ENCODE measurements at places on chromosomes 3 and 15.
A peak's percentile ranks its signal among the peaks of the same experiment; 100 is the strongest.

DNA sequence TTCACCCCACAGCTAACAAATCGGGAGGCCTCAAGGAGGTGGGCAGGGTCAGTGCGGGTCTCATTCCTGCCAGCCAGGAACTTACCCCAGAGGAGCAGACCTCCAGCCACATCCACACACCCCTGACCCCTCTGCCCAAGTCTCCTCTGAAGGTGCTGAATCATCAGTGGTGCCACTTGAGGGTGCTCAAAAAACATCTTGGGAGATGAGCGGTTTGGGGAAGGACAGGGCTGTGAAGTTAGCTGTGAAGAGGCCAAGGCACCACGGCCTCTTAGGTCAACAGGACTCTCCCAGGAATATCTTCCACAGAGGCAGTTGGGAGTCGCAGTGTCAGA, 1.2 kb downstream of the DAPK2 start:
- no peak overlapping the region for H3K27ac ChIP-seq
- peak; percentile 20 for DNase-seq
- H3K27me3 ChIP-seq: no peaks in the 10 kb centered on the region
- H3K4me1 ChIP-seq: peaks cover 20% of the 10 kb centered on the region

- H3K36me3 ChIP-seq: no peaks in the 10 kb centered on the region
- no peak overlapping the region for H3K4me3 ChIP-seq
- no peaks in the 10 kb centered on the region for H3K27me3 ChIP-seq
- no peak overlapping the region for H3K27ac ChIP-seq
- H3K4me1 ChIP-seq: no peaks in the 10 kb centered on the region
These were observed 51.3 kb downstream of the MYLK start for GRCh38 chr3:123832692-123833397.

GRCh38 chr3:48217449-48217848, 5.8 kb upstream of the CAMP start:
- H3K4me1 ChIP-seq: peaks cover 28% of the 10 kb centered on the region
- peak overlapping the region; percentile 30 for H3K27ac ChIP-seq
- DNase-seq: peak; percentile 36
- H3K36me3 ChIP-seq: no peaks in the 10 kb centered on the region
- H3K4me3 ChIP-seq: no peak overlapping the region
- no peaks in the 10 kb centered on the region for H3K27me3 ChIP-seq

- no peaks in the 10 kb centered on the region for H3K4me1 ChIP-seq
- DNase-seq: no peak
- H3K27me3 ChIP-seq: no peaks in the 10 kb centered on the region
- no peak overlapping the region for H3K27ac ChIP-seq
- H3K4me3 ChIP-seq: no peak overlapping the region
- H3K36me3 ChIP-seq: no peaks in the 10 kb centered on the region
These were observed 18.0 kb downstream of the NCEH1 start for GRCh38 chr3:172692751-172693338.

DNA sequence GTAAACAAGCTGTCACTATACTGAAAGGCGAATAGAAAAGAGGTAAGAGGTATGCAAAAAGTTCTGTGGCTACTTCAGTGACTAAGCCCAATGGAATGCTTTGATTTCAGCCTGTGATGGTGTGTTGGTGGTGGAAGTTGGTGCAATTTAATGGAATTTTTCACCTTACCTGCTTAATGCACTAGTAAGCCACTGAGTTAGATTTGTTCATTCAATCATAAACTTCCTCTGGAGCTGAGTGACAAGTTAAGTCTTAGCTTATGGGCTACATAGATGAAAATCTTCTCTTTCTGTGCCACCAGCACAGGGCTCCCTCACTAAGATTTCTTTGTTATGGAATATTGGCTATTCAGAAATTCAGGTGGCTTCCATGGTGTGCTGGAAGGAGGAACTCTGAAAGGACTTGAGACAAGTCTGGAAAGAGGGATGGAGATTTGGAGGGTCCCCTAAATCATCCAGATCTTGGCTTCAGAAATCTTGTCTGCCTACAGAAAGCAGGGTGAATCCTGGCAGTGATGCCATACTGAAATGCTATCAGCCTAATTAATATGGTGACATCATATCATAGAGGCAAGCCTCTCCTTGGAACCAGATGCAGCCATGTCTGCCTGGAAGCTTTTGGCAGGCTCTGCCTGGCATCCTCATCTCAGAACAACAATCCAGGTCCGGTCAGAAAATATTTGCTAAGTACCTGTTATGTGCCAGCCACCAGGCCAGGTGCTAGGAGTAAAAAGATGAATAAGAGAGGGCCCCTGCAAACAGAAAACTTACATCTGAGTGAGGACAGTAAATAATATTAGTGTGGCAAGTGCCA, 8.1 kb upstream of the GAP43 start:
- H3K27ac ChIP-seq: no peak overlapping the region
- H3K36me3 ChIP-seq: no peaks in the 10 kb centered on the region
- no peaks in the 10 kb centered on the region for H3K27me3 ChIP-seq
- DNase-seq: no peak

GRCh38 chr3:181344331-181344730, 354.8 kb upstream of the DNAJC19 start:
- no peak for DNase-seq
- H3K27me3 ChIP-seq: no peaks in the 10 kb centered on the region
- H3K27ac ChIP-seq: no peak overlapping the region
- no peak overlapping the region for H3K4me3 ChIP-seq
- no peaks in the 10 kb centered on the region for H3K36me3 ChIP-seq

DNA sequence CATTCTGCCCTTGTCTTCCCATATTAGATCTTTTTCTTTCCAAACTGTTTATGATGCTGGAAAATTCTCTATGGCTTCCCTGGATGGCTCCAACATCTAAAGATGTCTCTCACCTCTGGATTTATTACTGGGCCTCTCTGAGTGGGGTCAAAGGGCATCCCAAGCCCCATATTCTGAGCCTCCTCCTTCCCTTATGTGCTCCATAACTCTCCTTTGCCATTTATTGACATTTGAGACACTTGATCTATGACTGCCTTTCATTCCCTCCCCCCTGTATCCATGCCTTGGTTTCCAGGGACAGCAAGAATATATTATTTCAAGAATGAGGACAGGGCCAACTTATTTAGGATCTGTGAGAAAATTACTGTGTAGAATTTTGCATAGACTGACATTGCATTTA, 369.3 kb upstream of the ONECUT1 start:
- no peaks in the 10 kb centered on the region for H3K36me3 ChIP-seq
- no peak overlapping the region for H3K4me3 ChIP-seq
- H3K27ac ChIP-seq: no peak overlapping the region

DNA sequence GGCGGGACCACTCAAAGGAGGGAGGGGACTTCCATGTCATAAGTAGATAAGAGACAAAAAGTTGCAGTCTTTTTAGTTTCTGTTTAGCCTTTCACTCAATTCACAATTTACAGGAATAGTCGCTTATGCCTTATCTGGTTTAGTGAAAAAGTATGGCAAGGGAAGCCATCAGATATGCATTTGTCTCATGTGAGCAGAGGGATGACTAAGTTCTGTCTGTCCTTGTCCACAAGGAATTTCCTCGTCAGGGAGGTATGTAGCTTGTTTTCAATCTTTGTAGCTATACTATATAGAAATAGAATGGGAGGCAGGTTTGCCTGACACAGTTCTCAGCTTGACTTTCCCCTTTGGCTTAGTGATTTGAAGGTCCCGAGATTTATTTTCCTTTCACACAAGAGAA, 882.8 kb downstream of the NAALADL2 start:
- no peak overlapping the region for H3K4me3 ChIP-seq
- DNase-seq: no peak
- no peak overlapping the region for H3K27ac ChIP-seq
- no peaks in the 10 kb centered on the region for H3K27me3 ChIP-seq

- DNase-seq: no peak
- H3K36me3 ChIP-seq: no peaks in the 10 kb centered on the region
- H3K4me1 ChIP-seq: no peaks in the 10 kb centered on the region
- H3K27me3 ChIP-seq: no peaks in the 10 kb centered on the region
These were observed 264.8 kb downstream of the CLSTN2 start for GRCh38 chr3:140199743-140200142.

- H3K36me3 ChIP-seq: peaks cover 2% of the 10 kb centered on the region
- H3K4me3 ChIP-seq: no peak overlapping the region
- no peak overlapping the region for H3K27ac ChIP-seq
- no peaks in the 10 kb centered on the region for H3K27me3 ChIP-seq
- H3K4me1 ChIP-seq: no peaks in the 10 kb centered on the region
These were observed 31.2 kb downstream of the SEC61A1 start for GRCh38 chr3:128083396-128083795.

- H3K4me1 ChIP-seq: no peaks in the 10 kb centered on the region
- no peak for DNase-seq
- H3K27ac ChIP-seq: no peak overlapping the region
- H3K4me3 ChIP-seq: no peak overlapping the region
These were observed 78.0 kb upstream of the MBNL1 start for GRCh38 chr3:152190636-152191183.

- H3K4me1 ChIP-seq: no peaks in the 10 kb centered on the region
- DNase-seq: no peak
- no peak overlapping the region for H3K27ac ChIP-seq
- no peaks in the 10 kb centered on the region for H3K27me3 ChIP-seq
- H3K36me3 ChIP-seq: no peaks in the 10 kb centered on the region
- H3K4me3 ChIP-seq: no peak overlapping the region
These were observed 239.9 kb upstream of the ATP10A start for GRCh38 chr15:26103002-26103404.

DNA sequence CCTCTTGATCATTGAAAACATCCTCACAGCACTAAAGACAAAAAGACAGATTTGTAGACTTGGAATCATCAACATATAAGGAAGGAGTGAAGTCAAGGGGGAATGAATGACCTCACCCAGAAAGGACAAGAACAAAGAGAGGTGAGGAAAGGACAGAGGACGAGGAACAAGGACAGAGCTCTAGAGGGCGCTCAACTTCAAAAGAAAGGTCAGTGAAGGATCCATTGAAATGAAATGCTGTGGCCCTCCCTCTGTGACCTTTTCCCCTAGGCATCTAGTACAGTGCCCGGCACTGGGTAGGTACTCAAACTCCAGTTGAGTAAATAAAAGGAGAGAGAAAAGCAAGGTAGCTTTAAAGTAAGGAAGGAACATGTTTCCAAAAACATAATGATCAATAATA, 2.6 kb downstream of the ATP8B4 start:
- H3K27ac ChIP-seq: no peak overlapping the region
- no peak overlapping the region for H3K4me3 ChIP-seq
- DNase-seq: peak; percentile 15
- no peaks in the 10 kb centered on the region for H3K36me3 ChIP-seq
- no peaks in the 10 kb centered on the region for H3K4me1 ChIP-seq
- H3K27me3 ChIP-seq: no peaks in the 10 kb centered on the region

- H3K36me3 ChIP-seq: no peaks in the 10 kb centered on the region
- H3K4me1 ChIP-seq: peaks cover 25% of the 10 kb centered on the region
- H3K4me3 ChIP-seq: no peak overlapping the region
- no peak overlapping the region for H3K27ac ChIP-seq
These were observed 5.6 kb upstream of the LRRC2 start for GRCh38 chr3:46571684-46572083.

DNA sequence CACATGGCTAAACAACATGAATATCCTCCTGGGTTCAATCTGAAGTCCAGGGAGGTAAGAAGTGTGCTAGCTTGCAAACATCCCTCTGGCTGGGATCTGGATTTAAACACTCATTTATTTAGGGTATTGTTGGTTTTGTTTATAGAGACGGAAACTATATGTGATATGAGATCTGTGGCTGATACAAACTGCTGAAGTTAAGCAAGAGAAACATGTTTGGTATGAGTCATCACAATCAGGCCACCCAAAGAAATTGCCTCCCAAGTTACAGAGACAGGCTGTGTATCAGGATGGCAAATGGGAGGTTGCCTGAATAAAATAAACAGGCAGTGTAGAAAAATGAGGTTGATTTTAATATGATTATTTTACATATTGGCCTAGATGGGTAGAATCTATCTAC, 562.1 kb downstream of the IGSF11 start:
- H3K27me3 ChIP-seq: no peaks in the 10 kb centered on the region
- H3K4me1 ChIP-seq: no peaks in the 10 kb centered on the region
- DNase-seq: no peak
- H3K36me3 ChIP-seq: no peaks in the 10 kb centered on the region

DNA sequence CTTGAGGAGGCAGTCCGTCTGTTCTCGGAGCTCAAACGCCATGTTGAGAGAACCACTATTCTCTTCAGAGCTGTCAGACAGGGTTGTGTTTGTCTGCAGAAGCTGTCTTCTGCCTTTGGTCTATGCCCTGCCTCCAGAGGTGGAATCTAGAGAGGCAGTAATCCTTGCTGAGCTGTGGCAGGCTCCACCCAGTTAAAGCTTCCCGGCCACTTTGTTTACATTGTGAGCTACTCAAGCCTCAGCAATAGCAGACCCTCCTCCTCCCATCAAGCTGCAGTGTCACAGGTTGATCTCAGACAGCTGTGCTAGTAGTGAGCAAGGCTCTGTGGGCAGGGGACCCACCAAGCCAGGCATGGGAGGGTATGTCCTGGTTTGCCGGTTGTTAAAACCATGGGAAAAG, 8.9 kb downstream of the OR5AC2 start:
- no peak overlapping the region for H3K27ac ChIP-seq
- H3K36me3 ChIP-seq: no peaks in the 10 kb centered on the region

GRCh38 chr3:139317660-139318430, 26.0 kb upstream of the MRPS22 start:
- no peaks in the 10 kb centered on the region for H3K27me3 ChIP-seq
- H3K4me1 ChIP-seq: no peaks in the 10 kb centered on the region
- no peak overlapping the region for H3K27ac ChIP-seq
- no peaks in the 10 kb centered on the region for H3K36me3 ChIP-seq
- H3K4me3 ChIP-seq: no peak overlapping the region
- no peak for DNase-seq

GRCh38 chr15:65653341-65653740, 31.6 kb downstream of the SLC24A1 start:
- no peak for DNase-seq
- H3K27me3 ChIP-seq: no peaks in the 10 kb centered on the region
- peaks cover 8% of the 10 kb centered on the region for H3K36me3 ChIP-seq
- no peak overlapping the region for H3K4me3 ChIP-seq

- no peak overlapping the region for H3K4me3 ChIP-seq
- H3K27me3 ChIP-seq: no peaks in the 10 kb centered on the region
- peaks cover 12% of the 10 kb centered on the region for H3K4me1 ChIP-seq
- no peaks in the 10 kb centered on the region for H3K36me3 ChIP-seq
- peak overlapping the region; percentile 57 for H3K27ac ChIP-seq
These were observed 551.2 kb downstream of the MECOM start for GRCh38 chr3:169112153-169112892.

- no peak for DNase-seq
- no peaks in the 10 kb centered on the region for H3K4me1 ChIP-seq
- H3K27me3 ChIP-seq: no peaks in the 10 kb centered on the region
- H3K27ac ChIP-seq: no peak overlapping the region
These were observed 84.1 kb downstream of the WNT5A start for GRCh38 chr3:55402886-55403609.
